Astrocyte of the cerebellum (primary cell): ENCODE measurements at places on chromosomes 11 and 22.

DNA sequence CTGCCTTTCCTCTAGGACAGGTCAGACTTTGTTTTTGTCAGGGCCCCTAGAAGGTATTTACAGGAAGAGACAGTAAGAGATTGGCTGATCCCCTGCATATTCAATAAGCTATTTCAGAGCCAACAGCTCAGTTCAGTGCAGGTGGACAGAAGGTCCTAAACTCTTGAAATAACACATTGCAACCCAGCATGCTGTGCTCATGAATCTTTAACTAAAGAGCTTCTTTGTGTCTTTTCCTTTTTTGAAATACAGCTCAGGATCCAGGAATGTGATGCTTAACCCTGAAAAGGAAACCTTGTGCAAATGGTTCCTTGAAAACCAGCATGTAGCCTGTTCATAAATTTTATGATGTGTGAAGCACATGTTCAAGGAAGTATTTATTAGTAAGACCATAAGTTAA is 43.9 kb downstream of the BBOX1 start:
- peak; percentile 60 for DNase-seq

- DNase-seq: no peak
Observed at GRCh38 chr11:69337211-69337721, 43.3 kb downstream of the MYEOV start.

DNA sequence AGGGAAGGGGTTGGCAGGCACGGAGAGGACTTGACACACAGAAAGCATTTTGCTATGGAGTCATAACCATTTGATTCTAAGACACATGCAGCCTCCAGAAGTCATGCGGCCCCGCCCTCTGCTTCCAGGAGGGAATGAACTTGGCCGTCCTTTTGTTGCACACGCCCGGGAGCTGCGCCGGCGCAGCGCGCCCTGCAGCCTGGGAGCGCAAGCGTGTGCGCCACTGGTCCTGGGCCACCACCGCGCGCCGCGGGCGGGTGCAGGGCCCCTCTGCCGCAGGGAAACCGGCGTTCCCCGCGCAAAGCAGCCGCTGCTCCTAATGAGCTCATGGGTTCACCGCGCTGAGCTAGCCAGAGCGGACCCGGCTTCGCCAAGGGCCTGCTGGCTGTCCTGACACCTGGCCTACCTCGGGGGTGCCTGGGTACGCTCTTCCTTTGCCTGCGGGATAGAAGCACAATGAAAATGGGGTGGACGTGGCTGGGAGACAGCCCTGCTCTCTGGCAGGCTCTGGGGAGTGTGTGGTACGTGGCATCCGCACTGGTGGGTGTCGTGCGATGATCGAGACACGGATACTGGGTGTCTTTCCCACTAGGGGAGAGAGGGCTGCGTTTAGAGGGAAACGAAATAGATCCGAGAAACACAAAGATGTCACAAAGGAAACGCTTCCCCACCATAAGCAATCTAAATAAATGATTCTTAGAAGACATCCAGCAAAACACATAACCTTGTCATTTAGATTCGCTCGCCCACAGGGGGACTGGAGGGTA is 669 bp downstream of the MICAL3 start:
- peak; percentile 39 for DNase-seq

- peak; percentile 56 for DNase-seq
Observed at GRCh38 chr11:33731723-33732531, 4.3 kb downstream of the CD59 start.

DNA sequence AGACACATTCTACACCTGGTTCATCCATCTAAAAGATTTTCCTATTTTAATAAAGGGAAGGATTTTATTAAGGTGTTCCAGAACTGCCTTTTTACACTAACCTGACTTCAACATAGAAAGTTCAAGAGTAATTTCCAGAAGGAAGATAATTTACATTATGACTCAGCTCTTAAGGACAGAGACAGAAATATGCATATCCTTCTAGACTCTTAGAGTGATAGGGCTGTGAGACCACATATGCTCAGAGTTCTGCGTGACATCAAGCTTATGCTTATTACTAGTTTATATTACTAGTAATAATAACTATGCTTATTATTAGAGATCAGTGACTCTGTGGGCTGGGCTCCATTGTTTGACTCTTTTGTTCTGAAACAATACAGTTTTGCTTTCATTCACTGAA is 4.6 kb downstream of the PDGFD start:
- no peak for DNase-seq

- no peak for DNase-seq
Observed at GRCh38 chr11:5196067-5196466, 4.4 kb downstream of the OR51V1 start.

DNA sequence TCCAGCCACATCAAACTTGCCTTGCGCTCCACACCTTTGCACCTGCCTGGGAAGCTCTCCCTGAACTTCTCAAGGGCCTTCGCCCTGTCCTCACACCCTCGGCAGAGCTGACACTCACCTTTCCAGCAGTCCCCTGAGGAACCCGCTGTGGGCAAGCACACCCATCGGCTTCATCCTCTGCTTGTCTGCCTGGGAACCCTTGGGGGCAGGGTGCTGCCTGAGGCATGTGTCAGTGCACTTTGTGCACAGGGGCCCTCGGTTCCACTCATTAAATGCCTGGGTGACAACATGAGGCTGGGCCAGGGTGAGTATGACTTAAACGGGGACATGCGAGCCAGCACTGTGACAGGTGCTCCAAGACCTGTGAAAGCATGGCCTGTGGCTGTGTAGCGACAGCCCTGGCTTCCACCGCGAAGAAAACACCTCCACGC is 2.6 kb upstream of the LRFN4 start:
- DNase-seq: no peak

GRCh38 chr11:74739546-74740270 is 8.5 kb upstream of the CHRDL2 start:
- peak; percentile 32 for DNase-seq

DNA sequence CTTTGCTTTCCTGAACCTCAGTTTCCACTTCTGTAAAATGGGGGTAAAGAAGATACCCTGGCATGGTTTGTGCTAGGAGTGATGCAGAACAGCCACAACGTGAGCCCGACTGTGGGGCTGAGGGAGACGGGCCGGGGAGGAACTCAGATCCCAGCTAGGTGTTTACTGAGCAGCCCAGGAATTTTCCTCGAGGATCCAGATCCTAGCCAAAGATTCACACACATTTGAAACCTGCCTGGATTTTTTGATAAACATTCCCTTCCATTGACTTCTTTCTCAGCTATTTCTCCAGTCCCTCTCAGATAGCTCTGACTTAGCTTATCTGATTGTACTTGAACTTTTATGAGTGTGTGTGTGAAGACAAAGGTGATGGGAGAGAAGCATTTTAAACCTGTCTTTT is 98.0 kb downstream of the KIAA1671 start:
- DNase-seq: no peak

DNA sequence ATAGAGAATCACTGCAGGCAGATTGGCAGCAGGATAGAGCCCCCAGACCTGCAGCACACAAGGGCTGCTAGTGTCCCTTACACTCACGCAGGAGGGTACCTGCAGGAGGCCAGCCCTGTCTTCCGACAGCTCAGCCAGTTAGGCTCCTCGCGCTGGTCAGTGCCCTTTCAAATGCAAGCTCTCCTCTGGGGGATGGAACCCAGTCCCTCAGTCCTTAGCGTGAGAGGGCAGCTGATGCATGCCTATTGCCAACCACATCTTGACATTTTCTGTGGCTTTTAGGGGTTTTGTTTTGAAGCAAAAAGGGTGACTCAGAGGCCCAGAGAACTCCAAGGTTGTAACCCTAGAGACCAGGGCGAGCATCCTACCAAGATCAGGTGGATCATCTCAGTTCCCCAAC is 40.0 kb downstream of the WNT11 start:
- no peak for DNase-seq

DNA sequence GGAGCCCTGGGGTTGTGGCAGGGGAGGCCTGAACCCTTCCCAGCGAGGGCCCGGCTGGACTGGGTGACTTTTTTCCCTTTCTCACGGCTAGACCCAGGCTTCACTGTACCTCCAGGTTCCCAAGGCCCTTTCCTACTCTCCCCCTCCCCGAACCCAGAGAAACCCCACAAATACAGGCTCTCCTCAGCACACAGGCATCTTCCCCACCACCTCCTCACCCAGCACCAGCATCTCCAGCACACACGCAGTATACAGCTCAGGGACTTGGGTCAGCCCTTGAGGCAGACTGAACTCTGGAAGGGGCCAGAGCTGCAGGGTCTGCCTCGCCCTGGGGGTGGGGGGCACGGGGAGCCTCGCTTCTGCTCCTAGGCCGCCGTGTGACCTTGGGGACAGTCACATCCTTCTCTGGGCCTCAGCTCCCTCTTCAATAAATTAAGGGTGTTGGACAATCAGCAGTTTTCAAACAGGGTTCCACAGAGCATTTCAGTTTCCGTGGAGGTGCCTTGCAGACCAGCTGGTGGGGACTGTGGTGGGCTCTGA is 4.5 kb downstream of the TMPRSS13 start:
- no peak for DNase-seq

GRCh38 chr22:29265929-29266328 is 1.9 kb downstream of the RHBDD3 start:
- DNase-seq: no peak

- no peak for DNase-seq
Observed at GRCh38 chr22:28120691-28121592, 201.9 kb upstream of the PITPNB start.
